CD8-positive, alpha-beta memory T cell (primary cell): ENCODE measurements at places on chromosomes 3 and 15.

DNA sequence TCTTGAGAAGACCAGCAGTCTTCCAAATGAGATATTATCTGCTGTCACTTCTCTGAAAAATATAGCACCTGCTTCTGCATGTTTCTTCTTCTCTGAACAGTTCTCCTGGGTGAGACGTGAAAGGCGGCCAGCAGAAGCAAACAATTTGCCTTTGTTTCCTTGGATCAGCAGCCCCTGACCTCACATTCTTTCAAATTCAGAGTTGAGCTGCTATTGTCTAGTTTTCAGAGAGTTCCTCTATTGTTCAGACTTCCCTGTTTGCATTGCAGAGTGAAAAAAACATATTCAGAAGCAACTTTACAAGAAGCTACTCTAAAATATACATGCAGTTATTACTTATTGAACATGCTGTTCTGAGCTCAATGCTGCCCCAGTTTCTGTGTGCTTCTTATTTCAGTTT is 653.6 kb downstream of the NAALADL2 start:
- no peaks in the 10 kb centered on the region for H3K36me3 ChIP-seq
- no peaks in the 10 kb centered on the region for H3K27me3 ChIP-seq
- no peak for DNase-seq
- H3K4me3 ChIP-seq: no peak overlapping the region
- H3K4me1 ChIP-seq: no peaks in the 10 kb centered on the region
- H3K27ac ChIP-seq: no peak overlapping the region

DNA sequence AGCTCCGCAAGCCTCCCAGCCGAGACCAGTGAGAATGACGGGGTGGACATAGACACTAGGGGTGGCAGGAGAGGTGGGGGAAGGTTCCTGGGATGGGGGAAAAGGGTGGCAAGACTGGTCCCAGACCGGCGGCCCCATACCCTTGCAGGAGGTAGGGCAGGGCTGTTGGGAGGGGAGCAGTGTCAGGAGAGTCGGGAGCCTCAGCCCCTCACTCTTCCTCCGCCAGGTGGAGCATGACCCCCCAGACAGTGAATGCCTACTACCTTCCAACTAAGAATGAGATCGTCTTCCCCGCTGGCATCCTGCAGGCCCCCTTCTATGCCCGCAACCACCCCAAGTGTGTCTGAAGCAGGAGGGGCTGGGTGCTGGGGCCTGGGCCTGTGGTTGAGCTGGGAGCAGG is 8.7 kb upstream of the PSMD2 start:
- no peak overlapping the region for H3K4me3 ChIP-seq
- no peak overlapping the region for H3K27ac ChIP-seq
- no peak for DNase-seq
- no peaks in the 10 kb centered on the region for H3K27me3 ChIP-seq
- H3K36me3 ChIP-seq: no peaks in the 10 kb centered on the region

DNA sequence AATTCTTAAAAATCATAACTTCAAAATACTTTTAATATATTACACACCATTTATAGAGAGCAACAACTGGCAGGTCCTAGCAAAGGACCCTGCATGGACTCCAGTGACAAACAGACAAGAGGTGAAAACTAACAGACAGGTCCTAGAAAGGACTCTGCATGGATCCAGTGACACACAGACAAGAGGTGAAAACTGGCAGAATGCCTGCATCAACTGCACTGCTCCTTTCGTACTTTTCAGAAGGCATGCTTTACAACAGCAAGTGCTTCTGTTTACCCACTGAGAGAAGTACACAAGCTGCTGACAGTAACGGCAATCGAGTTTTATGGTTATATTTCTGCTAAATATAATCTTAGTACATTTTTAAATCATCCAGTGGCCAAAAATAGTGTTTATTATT is 24.3 kb upstream of the GP5 start:
- H3K4me3 ChIP-seq: no peak overlapping the region
- no peaks in the 10 kb centered on the region for H3K4me1 ChIP-seq
- DNase-seq: no peak

GRCh38 chr3:63818282-63819150 is 583 bp upstream of the C3orf49 start:
- H3K27me3 ChIP-seq: no peaks in the 10 kb centered on the region
- DNase-seq: peak; percentile 26
- no peaks in the 10 kb centered on the region for H3K36me3 ChIP-seq
- H3K27ac ChIP-seq: no peak overlapping the region
- no peak overlapping the region for H3K4me3 ChIP-seq

DNA sequence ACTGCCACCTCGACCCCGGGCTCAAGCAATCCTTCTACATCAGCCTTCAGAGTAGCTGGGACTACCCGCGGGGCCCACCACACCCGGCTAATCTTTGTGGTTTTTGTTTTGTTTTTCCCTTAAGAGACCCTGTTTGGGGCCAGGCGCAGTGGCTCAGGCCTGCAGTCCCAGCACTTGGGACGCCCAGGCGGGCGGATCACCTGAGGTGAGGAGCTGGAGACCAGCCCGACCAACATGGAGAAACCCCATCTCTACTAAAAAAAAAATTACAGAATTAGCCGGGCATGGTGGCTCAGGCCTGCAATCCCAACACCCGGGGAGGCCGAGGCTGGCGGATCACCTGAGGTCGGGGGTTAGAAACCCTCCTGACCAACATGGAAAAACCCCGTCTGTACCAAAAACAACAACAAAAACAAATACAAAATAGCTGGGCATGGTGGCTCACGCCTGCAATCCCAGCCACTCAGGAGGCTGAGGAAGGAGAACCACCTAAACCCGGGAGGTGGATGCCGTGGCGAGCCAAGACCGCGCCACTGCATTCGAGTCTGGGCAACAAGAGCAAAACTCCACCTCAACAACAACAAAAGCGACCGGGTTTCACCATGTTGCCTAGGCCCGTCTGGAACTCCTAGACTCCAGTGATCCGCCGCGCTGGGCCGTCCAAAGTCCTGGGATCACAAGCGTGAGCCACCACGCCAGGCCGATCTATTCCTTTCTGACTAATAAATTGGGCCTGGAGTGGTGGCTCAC is 8.1 kb upstream of the FAN1 start:
- H3K27ac ChIP-seq: no peak overlapping the region
- H3K4me3 ChIP-seq: no peak overlapping the region
- H3K36me3 ChIP-seq: no peaks in the 10 kb centered on the region
- no peaks in the 10 kb centered on the region for H3K27me3 ChIP-seq
- H3K4me1 ChIP-seq: no peaks in the 10 kb centered on the region
